Cardiac septum (tissue), 1 donor: ENCODE measurements at places on chromosomes 6 and 20. TPM values are rescaled to one million over a fixed set of nuclear protein-coding genes. Genes with fewer than 3 reads are reported as not detected.

DNA sequence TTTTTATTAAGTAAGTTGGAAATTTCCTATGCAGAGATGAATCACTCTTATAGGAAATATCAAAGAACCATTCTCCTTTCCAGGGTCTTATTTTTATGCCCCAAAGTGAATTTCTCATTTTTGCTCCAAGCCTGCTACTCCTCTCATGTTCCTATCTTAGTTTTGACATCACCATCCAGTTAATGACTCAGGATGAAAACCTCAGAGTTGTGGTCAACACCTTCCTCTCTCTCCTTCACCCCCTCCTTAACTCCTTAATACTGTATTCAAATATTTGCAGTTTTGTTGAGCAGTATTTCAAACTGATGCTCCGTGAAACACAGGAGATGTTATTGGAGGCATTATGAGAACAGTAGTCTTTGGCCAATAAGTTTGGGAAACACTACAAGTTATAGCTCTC is 64.1 kb downstream of the NRN1 start:
- DNase-seq, result no peak

GRCh38 chr6:113120582-113121285 is 736.4 kb upstream of the MARCKS start:
- DNase-seq, result no peak

Gene FNDC1
- total RNA-seq, result 1.9 TPM

- no peak for DNase-seq
Observed at GRCh38 chr20:63139356-63139755, 76.6 kb downstream of the YTHDF1 start.

DNA sequence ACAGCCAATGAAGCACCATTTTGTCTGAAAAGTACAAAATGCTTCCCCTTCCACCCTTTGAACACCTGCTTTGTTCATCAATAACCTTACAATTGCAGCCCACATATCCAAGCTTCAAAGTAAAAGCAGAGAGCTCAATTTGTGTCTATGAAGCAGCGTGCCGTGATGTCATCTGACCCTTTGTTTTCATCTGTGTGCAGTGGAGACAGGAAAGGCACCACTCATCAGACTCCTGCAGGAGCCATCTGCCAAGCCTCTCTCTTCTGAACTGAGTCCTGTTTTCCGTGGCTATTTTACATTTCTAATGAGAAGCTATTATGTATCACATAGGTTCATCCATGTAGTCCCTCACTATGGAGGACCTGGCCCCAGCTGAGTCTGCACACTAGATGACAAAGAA is 7.5 kb upstream of the LY86 start:
- DNase-seq, result no peak

DNA sequence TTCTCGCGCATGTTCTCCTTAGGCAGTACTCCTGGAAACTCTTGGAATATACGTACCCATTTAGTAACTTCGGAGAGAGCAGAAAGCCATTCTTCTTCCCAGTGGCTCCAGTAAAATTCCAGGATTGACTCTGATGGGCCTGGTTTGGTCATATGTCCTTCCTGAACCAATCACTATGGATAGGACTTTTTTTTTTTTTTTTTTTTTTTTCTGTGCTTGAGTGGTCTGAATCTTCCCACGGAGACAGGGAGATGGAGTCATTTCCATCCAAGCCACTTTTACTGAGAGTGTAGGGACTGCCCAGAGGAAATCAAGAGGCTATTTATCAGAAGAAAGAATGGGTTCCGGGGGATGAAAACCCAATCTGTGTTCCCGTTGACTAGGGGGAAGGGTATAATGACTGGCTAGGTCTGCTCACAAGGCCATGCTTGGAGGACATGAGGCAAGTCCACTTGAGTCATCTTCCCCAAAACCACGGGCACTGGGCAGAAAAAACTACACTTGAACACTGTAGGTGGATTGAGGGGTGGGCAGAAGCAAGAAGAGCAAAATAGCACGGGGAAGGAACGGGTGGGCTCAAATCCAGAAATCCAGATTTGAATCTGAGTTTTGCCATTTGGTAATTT is 35.4 kb upstream of the MRPS18A start:
- no peak for DNase-seq

Gene TPD52L1
- 91.0 TPM for total RNA-seq

GRCh38 chr20:15220009-15220656 is 882.7 kb upstream of the FLRT3 start:
- DNase-seq, result no peak

Gene FAM83C
- not detected for total RNA-seq
